ENCODE measurements at places on chromosomes 5 and 9. TPM values are rescaled to one million over a fixed set of nuclear protein-coding genes. Genes with fewer than 3 reads are reported as not detected.

TUSC1 gene
- total RNA-seq, result 3.8 TPM

FRRS1L gene
- 0.16 TPM for total RNA-seq

ELOVL7 gene
- total RNA-seq, result 0.09 TPM

NRG2 gene
- 0.32 TPM for total RNA-seq

SHC3 gene
- 20.9 TPM for total RNA-seq

HAND1 gene
- not detected for total RNA-seq

FYB1 gene
- total RNA-seq, result 0.16 TPM

BAAT gene
- total RNA-seq, result not detected

CDC20B gene
- total RNA-seq, result 0.09 TPM

HRCT1 gene
- total RNA-seq, result 0.16 TPM

GABRA1 gene
- total RNA-seq, result not detected
